ENCODE measurements at places on chromosomes 7 and 10. TPM values are rescaled to one million over a fixed set of nuclear protein-coding genes. Genes with fewer than 3 reads are reported as not detected.

The AGAP5 gene
- 10.1 TPM for total RNA-seq

DNA sequence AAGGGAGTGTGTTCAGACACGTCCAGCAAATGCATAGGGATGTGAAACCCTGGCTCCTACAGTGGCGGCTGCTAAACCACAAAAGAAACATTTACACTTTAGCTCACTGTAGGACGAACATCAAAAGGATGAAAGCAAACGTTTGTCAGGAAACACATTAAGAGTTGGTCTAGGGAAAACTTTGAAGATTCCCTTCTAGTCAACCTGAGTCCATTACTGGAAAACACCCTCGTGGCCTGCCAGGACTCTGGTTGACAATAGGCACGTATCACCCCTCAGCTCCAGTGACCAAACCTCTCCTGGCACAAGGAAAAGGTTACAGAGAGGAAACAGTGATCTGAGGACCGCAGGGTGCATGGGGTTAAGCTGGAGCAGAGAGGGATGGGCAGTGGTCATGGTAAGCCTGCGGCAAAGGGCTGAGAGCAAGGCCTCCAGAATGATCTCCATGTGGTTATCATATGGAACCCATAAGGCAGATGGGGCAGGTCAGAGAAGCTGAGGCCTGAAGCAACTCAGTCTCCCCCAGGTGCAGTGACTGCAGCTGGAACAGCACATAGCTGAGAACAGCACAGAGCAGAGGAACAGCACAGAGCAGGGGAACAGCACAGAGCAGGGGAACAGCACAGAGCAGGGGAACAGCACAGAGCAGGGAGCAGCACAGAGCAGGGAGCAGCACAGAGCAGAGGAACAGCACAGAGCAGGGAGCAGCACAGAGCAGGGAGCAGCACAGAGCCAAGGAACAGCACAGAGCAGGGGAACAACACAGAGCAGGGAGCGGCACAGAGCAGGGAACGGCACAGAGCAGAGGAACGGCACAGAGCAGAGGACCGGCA lies 49.9 kb downstream of the CHST15 start:
- DNase-seq: peak; percentile 67

GRCh38 chr10:33773886-33774480 lies 439.5 kb upstream of the NRP1 start:
- DNase-seq: no peak

- DNase-seq: no peak
Observed at GRCh38 chr7:112280267-112280666, 73.8 kb downstream of the ZNF277 start.

DNA sequence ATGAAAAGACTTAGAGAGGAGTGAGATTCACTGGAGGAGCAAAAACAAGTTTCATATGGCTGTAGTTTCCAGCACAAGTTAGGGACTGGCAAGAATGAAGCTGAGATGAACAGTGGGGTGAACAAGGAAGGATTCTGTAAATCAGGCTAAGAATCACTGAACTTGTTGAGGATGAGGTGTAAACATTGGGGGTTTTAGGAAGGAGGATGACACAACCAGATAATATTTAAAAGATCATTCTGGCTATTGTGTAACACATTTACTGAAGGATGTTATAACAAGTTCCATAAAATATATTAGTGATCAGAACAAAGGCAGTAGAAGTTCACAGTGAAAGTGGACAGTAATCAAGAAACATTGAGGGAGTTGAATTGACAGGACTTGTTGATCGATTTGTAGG lies 68.9 kb downstream of the CD36 start:
- no peak for DNase-seq

GRCh38 chr7:111827863-111828504 lies 265.7 kb upstream of the IMMP2L start:
- DNase-seq: no peak

The SLC13A1 gene
- not detected for total RNA-seq

- DNase-seq: no peak
Observed at GRCh38 chr7:134657526-134657925, 10.9 kb downstream of the BPGM start.

GRCh38 chr7:69780379-69780778 lies 182.1 kb downstream of the AUTS2 start:
- DNase-seq: no peak

The NDUFB2 gene
- total RNA-seq: 183 TPM

GRCh38 chr10:98321186-98321780 lies 53.3 kb upstream of the LOXL4 start:
- no peak for DNase-seq

DNA sequence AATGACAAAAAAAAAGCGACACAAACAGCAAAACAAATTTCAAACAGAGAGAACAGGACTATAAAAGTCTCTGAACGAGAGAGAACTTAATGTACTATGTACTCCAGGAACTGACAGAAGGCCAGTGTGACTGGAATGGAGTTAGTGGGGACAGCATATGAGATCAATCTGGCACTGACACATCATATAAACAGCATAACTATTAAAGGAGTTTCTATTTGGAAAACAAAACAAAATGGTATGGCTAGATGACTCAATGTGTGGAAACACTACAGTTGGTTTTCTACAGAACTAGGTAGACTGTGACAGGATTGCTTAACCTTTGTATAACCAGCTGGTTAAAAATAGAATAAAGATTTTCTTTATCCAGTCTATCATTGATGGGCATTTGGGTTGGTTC lies 232.9 kb upstream of the KAT6B start:
- no peak for DNase-seq

DNA sequence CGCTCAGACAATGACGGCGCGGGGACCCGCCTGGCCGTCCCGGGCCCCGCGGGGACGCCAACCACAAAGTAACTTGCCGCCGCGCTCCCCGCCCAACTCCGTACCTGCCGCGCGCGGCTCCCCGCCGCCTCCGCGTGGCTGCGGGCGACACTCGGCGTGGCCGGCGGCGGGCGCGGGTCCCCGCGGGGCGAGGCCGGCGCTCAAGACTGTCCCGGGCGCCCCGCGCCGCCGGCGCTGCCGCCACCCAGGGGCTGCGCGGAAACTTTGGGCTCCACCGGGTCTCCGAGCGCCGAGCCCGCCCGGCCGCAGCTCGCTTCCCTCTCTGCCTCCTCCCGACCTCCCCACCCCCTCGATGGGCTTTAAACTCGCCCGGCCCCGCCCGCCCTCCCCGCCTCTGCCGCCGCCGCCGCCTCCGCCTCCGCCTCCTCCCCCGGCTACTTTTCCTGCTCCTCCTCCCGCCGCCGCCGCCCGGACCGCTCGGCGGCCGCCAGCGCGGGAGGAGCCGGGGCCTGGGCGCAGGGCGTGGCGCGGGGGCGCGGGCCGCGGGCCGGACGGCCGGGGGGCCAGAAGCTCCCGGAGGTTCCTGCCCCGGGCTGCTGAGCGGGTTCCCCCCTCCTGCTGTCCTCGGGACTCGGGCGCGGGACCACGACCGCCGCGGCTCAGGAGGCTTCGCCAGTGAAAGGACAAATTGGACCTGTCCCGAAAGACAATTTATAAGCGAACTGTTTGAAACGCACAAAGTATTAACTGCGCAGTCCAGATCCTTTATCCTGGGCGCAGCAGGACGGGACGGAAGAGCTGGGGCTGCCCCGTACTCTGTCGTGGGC lies 10.6 kb upstream of the GRB10 start:
- DNase-seq: peak; percentile 77

The CRHR2 gene
- not detected for total RNA-seq

DNA sequence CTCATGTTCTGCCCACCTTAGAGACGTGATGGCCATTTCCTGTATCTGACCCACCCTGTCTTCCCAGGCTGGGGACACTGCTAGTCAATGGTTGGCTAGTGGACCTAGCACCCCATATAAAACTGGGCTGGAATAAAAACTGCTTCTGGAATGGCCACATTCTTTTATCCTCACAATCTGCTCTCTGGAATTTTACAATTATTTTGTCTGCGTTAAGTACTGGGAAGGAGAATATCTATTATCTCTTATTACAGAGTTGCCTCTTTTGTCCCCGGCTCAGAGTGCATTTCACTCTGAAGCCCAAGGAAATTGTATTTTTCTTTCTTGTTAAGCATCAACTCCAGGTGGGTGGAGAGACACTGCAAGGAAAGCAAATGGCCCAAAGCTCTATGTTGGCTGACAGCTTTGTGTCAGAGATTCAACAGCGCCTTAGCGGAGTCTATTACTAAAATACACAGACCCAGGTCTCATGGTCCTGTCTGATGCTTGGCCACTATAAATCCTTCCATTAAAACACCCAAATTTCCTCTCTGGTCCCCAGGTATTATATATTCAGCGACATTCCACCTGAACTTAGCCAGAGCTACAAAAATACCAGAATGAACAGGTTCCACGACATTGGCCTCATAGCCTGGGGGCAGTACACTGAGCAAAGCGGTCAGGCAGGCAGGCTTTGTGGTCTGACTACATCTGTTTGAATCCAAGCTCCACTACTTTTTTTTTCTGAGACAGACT lies 121.7 kb downstream of the PRPF18 start:
- DNase-seq: no peak

DNA sequence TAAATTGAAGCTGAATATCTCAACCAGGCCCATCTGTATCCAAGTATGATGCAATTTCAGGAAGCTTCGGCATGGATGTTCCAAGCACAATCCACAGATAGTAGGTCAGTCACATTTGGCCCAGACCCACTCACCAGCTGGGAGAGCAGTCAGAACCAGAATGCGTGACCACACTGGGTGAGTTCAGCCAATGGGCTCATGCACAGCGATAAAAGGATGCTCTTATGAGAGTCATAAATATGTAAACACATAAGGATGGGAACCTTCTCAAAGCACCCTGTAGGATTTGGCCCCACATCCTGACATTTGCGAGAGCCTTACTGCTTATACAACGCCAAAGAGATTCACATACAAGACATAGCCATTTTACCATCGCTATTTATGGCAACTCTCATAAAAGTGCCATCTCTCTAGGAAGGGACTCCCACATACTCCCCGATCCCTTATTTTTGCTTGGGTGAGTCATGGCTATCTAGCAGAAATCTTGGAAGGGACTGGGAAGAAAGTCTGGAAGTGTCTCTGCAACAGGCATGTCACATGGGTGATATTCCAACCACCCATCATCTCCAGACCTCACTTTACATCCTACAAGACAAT lies 3.0 kb downstream of the AFAP1L2 start:
- DNase-seq: no peak

GRCh38 chr7:116161728-116162127 lies 48.6 kb upstream of the TES start:
- DNase-seq: no peak

- no peak for DNase-seq
Observed at GRCh38 chr7:26425655-26426054, 134.0 kb downstream of the SNX10 start.

DNA sequence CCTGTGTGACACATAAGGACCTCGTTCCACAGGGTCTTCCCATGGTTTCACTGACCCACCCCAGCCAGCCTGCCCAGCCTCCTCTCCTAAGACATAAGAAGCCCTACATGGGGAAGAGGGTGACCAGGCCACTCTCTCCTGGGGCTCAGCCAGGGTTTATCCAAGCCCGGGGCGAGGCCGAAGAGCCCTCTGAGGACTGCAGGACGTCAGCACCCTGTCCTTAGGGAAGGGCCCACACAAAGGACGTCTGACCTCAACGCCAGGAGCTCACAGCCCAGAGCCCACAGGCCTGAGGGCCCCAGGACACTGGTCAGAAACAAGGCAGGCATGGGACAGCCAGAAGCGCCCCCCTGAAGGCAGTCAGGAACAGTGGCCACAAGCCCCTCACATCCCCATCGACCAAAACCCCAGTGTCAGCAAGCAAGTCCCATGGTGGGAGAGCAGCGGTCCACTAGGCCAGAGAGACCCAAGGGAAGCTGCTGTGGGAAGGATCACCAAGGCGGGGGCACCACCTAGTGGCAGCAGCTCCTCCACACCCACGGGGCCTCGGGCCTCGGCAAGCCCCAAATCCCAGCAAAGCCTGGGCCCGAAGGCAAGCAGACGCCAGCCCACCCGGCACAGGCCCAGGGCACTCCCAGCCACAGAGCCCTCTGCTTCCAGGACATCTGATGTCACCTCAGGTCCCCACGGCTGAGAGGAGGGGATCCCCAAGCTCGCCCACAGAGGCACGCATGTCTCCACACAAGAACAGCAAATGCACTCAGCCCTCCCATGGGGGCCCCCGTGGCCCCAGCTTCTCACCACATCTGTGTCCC lies 23.4 kb downstream of the MAD1L1 start:
- peak; percentile 81 for DNase-seq

GRCh38 chr10:27745732-27746396 lies at the start of gene MKX:
Gene MKX, minus strand, starts transcription at chr10:27745819. Its CDS starts 2,404 bp downstream, at chr10:27743415.
- peak; percentile 72 for DNase-seq
